ENCODE measurements at places on chromosomes 16 and 17.

- no peak for DNase-seq
Observed at GRCh38 chr16:5863071-5863606, 765.5 kb upstream of the EEF2KMT start.

DNA sequence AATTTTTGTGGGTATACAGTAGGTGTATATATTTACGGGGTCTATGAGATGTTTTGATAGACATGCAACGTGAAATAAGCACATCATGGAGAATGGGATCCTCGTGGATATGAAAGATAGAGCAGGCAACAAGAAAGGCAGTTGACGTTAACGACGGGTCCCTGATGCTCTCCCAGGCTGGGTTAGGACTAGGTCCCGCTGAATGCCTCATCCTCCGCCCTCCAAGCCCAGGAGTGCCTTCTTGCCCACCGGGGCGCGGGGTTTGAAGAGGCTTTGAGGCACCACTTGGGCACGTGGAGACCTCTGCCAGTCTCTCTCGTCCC, 9.5 kb upstream of the ZFP90 start:
- DNase-seq: no peak

DNA sequence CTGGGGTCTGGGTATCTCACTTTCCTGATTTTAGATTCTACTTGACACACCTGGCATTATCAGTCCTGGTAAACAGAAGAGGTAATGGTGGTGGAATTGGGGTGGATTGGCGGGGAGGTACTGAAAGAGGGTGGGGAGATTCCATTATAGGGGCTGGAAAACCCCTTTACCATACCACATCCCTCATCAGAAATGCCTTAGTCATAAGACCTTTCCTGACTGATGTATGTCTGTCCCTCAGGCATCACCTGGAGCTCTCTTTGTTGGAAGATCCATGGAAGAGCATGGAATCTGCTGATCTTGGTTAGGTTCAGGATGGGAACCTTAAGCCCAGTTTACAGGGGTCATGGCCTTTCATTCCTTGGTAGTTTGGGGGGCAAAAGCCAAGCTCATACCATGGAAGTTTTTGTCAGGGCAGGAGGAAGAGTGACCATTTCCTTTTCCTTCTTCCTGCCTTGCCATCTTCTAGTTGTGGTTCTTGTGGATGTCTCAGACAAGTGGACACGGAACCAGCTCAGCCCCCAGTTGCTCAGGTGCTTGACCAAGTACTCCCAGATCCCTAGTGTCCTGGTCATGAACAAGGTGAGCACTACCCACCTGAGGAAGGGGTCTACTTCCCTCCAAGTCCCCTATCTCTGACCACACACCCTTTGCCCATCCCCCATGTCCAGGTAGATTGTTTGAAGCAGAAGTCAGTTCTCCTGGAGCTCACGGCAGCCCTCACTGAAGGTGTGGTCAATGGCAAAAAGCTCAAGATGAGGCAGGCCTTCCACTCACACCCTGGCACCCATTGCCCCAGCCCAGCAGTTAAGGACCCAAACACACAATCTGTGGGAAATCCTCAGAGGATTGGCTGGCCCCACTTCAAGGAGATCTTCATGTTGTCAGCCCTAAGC, 3.3 kb downstream of the ERAL1 start:
- no peak for DNase-seq

- DNase-seq: no peak
Observed at GRCh38 chr17:75371981-75372380, 33.5 kb downstream of the GRB2 start.

GRCh38 chr17:51947160-51947735, 211.3 kb downstream of the CA10 start:
- DNase-seq: no peak

DNA sequence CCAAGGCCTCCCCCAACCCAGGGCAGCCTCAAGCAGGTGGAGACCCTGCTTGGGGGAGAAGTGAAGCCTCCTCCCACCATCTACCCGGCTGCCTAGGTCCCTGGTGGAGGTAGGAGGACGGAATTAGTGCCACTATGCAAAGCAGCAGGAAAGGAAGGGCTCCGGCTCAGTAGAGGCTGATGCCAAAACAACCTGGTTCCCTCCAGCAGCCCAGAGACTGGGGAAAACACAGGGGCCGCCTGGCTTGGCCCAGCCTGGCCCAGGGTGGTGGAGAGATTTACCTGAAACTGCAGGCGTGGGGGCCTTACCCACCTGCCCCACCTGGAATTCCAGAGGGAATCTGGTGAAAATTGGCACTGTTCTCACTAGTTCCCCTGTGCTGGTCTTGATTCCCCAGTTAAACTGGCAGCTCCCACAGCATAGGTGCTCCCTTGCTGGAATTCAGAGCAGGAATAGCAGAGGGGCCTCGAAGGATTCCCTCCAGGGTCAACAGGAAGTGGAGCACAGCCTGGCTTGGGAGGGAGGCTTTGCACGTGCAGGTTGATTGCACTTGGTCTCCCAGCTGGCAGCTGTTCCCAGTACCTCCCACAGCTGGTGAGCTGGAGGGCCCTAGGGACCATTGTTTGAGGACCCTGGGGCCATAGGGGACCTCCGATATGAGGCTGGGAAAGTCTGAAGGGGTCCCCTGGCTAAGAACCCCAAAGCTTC, 4.5 kb downstream of the CD79B start:
- no peak for DNase-seq

DNA sequence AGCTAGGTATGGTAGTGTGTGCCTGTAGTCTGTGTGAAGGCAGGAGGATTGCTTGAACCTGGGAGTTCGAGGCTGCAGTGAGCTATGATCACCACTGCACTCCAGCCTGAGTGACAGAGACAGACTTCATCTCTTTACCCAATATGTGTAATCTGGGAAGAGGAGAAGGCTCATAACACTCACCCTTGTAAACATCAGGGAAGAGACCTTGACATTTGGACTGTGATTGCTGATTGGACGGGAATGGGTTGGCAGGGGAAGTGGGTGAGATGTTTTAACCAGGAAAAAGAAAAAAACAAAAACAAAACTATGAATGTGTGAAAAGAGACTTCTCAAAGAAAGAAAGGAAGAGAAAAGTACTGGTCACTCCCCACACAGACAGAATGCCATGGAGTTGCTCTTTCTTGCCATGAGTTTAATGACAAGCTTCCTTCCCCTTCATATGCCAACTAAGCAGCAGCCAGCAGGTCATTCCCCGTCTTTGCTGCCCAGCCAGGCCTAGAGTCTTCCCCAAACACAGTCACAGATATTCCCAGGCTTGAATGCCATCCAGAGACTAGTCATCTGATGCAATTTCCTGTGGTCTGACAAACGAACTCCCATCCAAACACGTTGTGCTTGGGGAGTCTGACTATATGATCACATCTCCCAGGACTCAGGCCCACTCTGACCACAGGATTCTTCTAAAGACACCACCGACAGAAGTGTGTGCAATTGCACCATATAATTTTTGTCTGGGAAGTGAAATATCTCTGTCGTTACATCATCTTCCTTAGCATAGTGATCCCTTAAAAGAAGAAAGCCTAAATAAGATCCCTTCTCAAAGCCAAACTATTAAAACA, 3.6 kb upstream of the XAF1 start:
- DNase-seq: peak; percentile 98

- DNase-seq: no peak
Observed at GRCh38 chr17:49018748-49019147, 21.6 kb downstream of the IGF2BP1 start.

- DNase-seq: no peak
Observed at GRCh38 chr16:64771273-64771672, 350.6 kb downstream of the CDH11 start.

- DNase-seq: no peak
Observed at GRCh38 chr16:88995746-88996535, 18.9 kb upstream of the CBFA2T3 start.

DNA sequence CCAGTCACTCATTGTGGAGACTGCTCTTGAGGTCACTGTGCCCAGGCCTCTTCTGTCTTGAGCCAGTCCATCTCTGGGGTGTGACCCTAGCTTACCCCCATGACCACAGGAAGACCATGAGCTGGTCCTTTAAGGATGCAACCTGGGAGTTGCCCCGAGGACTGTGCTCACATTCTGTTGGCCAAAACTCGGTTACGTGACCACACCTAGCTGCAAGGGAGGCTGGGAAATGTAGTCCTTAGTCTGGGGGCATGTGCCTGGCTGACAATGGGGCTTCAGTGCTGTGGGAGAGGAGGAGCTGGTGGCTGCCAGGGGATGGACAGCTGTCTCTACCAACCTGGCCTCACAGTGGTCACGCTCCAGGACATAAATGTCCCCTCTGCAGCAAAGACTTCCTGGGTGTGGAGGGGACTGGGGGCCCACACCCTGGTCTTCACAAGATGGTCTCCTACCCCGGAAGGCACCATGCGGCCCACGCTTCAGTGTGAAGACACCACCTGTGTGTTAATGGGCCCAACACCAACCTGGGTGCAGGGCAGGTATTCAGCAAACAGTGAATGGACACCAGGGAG, 55.4 kb downstream of the JPH3 start:
- no peak for DNase-seq

DNA sequence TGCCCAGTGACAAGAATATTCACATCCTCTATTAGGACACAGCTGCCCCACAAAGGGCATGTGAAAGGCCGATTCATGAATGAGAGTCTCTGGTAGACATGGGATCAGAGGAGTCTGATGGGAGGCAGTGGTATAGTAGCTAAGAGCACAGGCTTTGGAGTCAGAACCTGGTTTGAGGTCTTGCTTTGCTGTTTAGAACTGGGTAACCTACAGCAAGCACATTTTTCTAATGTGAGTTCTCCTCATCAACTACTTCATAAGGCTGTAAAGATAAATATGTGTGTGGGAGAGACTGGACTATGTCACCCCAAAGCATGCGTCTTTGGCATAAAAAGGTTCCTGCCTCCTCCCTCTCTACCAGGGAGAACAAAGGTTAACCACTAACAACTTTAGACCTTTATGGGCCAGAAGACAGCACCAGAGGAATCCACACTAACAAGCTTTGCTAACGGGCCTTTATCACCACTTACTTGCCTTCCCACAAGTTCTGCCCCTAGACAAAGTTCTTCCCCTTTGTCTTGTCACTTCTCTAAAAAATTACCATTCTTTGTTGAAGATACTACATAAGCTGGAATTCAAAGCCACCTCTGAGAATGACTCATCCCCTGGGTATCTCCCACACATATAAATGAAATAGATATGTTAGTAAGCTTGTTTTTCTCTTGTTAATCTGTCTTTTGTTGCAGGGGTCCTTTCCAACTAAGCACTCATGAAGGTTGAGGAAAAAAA, 21.1 kb downstream of the CDR2 start:
- DNase-seq: no peak

DNA sequence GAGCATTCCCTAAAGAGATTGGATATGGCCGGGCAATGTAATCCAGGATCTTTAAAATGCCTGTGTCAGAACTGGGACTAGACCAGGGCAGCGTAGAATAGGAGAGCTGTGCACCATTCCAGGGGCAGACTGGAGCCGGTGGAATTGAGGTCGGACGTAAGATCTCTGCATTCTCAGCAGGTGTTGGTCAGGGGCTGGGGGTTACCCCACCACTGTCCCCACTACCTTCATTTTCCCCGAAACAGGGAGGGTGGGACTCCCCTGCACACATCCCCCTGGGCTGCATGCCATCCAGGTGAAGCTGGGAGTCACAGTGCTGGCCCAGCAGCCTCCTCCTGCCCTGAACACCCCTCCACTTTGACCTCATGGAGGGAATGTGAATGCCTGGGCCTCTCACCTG, 17.8 kb downstream of the OSBPL7 start:
- DNase-seq: no peak

- DNase-seq: no peak
Observed at GRCh38 chr17:51608251-51608933, 348.0 kb downstream of the UTP18 start.

DNA sequence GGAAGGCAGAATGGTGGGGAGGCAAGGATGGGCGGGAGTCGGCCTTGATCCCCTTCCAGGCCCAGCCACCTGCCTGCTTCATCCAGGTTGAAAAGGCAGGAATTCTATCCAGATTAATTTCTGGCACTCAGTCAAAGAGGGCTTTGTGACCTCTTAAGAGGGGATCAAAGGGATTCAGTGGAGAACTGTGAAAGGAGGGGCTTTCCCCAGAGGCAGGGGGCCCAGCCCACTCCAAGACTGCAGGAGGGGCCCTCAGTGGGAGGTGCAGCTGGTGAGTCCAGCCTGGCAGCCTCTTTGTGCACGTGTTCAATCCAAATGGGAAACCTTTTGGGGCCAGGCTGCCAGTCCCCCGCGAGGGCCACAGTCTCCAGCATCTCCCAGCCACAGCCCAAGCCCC, 148.5 kb upstream of the PLCG2 start:
- DNase-seq: no peak

GRCh38 chr16:31709181-31709580, 164.4 kb upstream of the ZNF267 start:
- DNase-seq: no peak

- no peak for DNase-seq
Observed at GRCh38 chr17:83154311-83155127, 75.1 kb downstream of the METRNL start.

- no peak for DNase-seq
Observed at GRCh38 chr16:25256695-25257469, 763 bp downstream of the ZKSCAN2 start.

- peak; percentile 76 for DNase-seq
Observed at GRCh38 chr17:5111402-5112204, at the start of gene ZNF232. ZNF232 (minus strand) TSS chr17:5111878; CDS start chr17:5111822, 56 bp downstream.

GRCh38 chr16:62283-62967, 8.8 kb downstream of the SNRNP25 start:
- DNase-seq: no peak

- DNase-seq: no peak
Observed at GRCh38 chr17:53118948-53119347, 703.8 kb upstream of the KIF2B start.

- peak; percentile 60 for DNase-seq
Observed at GRCh38 chr16:86396901-86397311, 113.4 kb upstream of the FOXF1 start.

DNA sequence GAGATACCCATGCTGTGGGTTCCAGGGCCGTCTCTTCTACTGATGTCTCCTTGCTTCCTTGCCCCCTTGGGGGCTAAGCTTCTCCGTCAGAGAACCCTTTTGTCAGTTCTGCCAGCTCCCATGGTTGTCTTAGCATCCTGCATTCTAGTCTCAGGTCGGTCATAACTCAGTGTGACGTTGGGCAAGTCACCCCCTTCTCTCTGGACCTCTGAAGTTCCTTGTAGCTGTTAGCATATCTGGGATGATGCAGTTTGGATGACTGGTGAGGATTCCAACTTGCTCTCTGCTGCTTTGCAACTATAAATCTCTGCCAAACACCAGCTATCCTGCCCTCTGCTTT, 8.9 kb upstream of the MYL4 start:
- no peak for DNase-seq

GRCh38 chr16:721765-722540, 1.0 kb downstream of the ANTKMT start:
- no peak for DNase-seq
